Spinal cord (tissue), 10 donors: ENCODE measurements at places on chromosomes 2 and 18. TPM values are rescaled to one million over a fixed set of nuclear protein-coding genes. Genes with fewer than 3 reads are reported as not detected.

The CRYGD gene
- total RNA-seq = 0.83 TPM

The TNFAIP6 gene
- total RNA-seq = 2.9 TPM

The MYO3B gene
- total RNA-seq = 0.50 TPM

The UGT1A10 gene
- total RNA-seq = not detected

The LBX2 gene
- not detected for total RNA-seq

The CHMP1B gene
- total RNA-seq = 39.0 TPM

The KCNIP3 gene
- 10.6 TPM for total RNA-seq

The LAMA1 gene
- total RNA-seq = 31.6 TPM

The ARL5A gene
- 107 TPM for total RNA-seq

The ASPRV1 gene
- total RNA-seq = 3.1 TPM

The RND3 gene
- total RNA-seq = 62.7 TPM

The IL1B gene
- 1.5 TPM for total RNA-seq

The DCDC2C gene
- 1.3 TPM for total RNA-seq

The BOLA3 gene
- total RNA-seq = 27.1 TPM

The RNU2-63P gene
- total RNA-seq = 30.7 TPM

The RAMP1 gene
- total RNA-seq = 36.6 TPM

The CIB4 gene
- total RNA-seq = 0.83 TPM

The RAX gene
- 0.22 TPM for total RNA-seq

The AQP12A gene
- not detected for total RNA-seq

The XRCC5 gene
- total RNA-seq = 239 TPM

The NLRC4 gene
- 3.9 TPM for total RNA-seq

The TEKT4 gene
- total RNA-seq = 2.7 TPM

The TDRD15 gene
- 1.4 TPM for total RNA-seq

The GAREM1 gene
- 12.3 TPM for total RNA-seq

The ASAP2 gene
- 48.6 TPM for total RNA-seq

The ARHGAP28 gene
- total RNA-seq = 42.6 TPM

The CRYGC gene
- not detected for total RNA-seq

The SOWAHC gene
- total RNA-seq = 8.5 TPM

The PROKR1 gene
- 2.2 TPM for total RNA-seq

The DOK6 gene
- total RNA-seq = 26.5 TPM

The TRIM43 gene
- total RNA-seq = not detected

The CCL20 gene
- total RNA-seq = not detected

The SULT1C2 gene
- 4.4 TPM for total RNA-seq

The AFF3 gene
- total RNA-seq = 44.6 TPM

The PID1 gene
- 41.4 TPM for total RNA-seq

The PCARE gene
- total RNA-seq = 0.06 TPM

The RNPEPL1 gene
- total RNA-seq = 11.3 TPM

The GAREM2 gene
- 11.0 TPM for total RNA-seq

The GPBAR1 gene
- 0.44 TPM for total RNA-seq

The CD8B gene
- 2.4 TPM for total RNA-seq

The MTIF2 gene
- total RNA-seq = 31.1 TPM

The EFEMP1 gene
- 197 TPM for total RNA-seq

The MAT2A gene
- 112 TPM for total RNA-seq

The MC4R gene
- 6.6 TPM for total RNA-seq

The COL4A3 gene
- 2.2 TPM for total RNA-seq

The MYOM1 gene
- total RNA-seq = 9.6 TPM

The SLC9A2 gene
- 1.0 TPM for total RNA-seq

The RTP5 gene
- 5.3 TPM for total RNA-seq

The CKAP2L gene
- total RNA-seq = 6.8 TPM

The ANKRD30BL gene
- 15.3 TPM for total RNA-seq

The SP140 gene
- 1.6 TPM for total RNA-seq

The PFN4 gene
- 1.5 TPM for total RNA-seq

The PLA2R1 gene
- total RNA-seq = 56.4 TPM

The DSEL gene
- 55.4 TPM for total RNA-seq

The DYNAP gene
- total RNA-seq = not detected

The PAX3 gene
- total RNA-seq = 11.6 TPM
